Lower lobe of right lung (tissue), 2 donors: ENCODE measurements at places on chromosomes 3 and 15. TPM values are rescaled to one million over a fixed set of nuclear protein-coding genes. Genes with fewer than 3 reads are reported as not detected.

ILDR1 gene
- 8.3 TPM for total RNA-seq

IMPG2 gene
- total RNA-seq, result 0.21 TPM

EXD1 gene
- total RNA-seq, result not detected

SPATA12 gene
- 0.15 TPM for total RNA-seq

GOLGA6B gene
- total RNA-seq, result not detected

C3orf49 gene
- total RNA-seq, result not detected

C3orf85 gene
- not detected for total RNA-seq

- no peak overlapping the region for H3K27ac ChIP-seq
- no peak overlapping the region for H3K4me3 ChIP-seq
These were observed 122.3 kb upstream of the PRR20G start for GRCh38 chr3:127410137-127410488.

- H3K4me1 ChIP-seq, result no peaks in the 10 kb centered on the region
- H3K36me3 ChIP-seq, result peaks cover 59% of the 10 kb centered on the region
- no peaks in the 10 kb centered on the region for H3K27me3 ChIP-seq
- H3K27ac ChIP-seq, result no peak overlapping the region
These were observed 53.4 kb upstream of the XRN1 start for GRCh38 chr3:142501004-142501926.

DNA sequence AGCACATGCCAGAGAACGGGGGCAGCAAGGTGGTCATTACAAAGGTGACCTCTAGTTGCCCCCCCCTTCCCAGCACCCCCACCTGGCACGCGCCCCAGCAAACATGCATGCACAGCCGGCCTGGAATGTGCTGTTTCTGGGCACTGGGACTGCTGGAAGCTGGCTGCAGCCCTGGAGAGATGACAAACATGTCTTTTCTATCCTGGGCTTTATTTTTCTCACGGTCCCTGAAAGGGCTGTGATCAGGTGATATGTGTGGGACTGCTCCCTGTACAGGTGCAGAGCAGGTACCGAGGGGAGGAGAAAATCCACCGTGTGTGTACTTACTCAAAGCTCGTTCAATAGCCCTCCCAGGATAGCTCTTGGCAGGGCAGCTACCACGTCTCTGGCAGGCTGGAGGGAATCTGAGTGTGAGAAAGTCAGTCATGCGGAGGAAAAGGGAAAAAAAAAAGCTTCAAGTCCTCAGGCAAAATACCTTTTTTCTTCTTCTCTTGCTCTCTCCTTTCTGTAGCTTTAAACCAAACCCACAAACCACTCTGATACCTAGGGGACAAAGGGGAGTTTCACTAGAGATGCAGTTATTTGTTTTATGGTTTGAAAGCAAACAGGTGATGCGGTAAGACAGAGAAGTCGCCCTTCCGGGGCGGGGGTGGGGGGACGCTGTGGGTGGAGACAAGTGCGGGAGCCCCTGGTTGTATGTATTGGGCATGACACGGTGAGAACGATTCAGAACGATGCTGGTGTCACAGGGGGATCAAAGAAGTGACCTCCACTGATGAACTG, 5.0 kb upstream of the HES1 start:
- no peaks in the 10 kb centered on the region for H3K36me3 ChIP-seq
- H3K27ac ChIP-seq, result no peak overlapping the region
- no peak overlapping the region for H3K4me3 ChIP-seq
- H3K4me1 ChIP-seq, result peaks cover 43% of the 10 kb centered on the region
- DNase-seq, result no peak
- peaks cover 4% of the 10 kb centered on the region for H3K27me3 ChIP-seq

DNA sequence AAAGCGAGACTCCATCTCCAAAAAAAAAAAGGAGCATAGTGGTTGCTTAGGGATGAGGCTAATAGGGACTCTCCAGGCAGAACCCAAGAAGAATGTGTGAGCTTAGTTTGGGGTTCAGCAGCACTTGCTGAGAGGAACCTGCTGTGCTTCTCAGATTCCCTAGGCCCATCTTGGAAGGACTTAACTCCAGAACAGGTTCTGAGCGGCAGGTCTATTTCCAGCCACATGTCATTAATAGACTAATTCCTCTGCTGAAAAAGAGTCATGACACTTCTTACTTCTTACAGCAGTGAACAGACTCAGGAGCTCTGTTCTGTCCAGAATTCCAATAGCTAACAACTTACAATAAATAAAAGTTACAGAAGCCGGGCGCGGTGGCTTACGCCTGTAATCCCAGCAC, 22.5 kb downstream of the RHOA start:
- DNase-seq, result no peak
- peaks cover 13% of the 10 kb centered on the region for H3K36me3 ChIP-seq
- H3K27me3 ChIP-seq, result no peaks in the 10 kb centered on the region
- H3K27ac ChIP-seq, result no peak overlapping the region

- peaks cover 42% of the 10 kb centered on the region for H3K36me3 ChIP-seq
- DNase-seq, result no peak
- H3K4me3 ChIP-seq, result no peak overlapping the region
- H3K27ac ChIP-seq, result peak overlapping the region; percentile 100
- peaks cover 89% of the 10 kb centered on the region for H3K4me1 ChIP-seq
These were observed 22.7 kb downstream of the ATRIP start for GRCh38 chr3:48469046-48469915.

DNA sequence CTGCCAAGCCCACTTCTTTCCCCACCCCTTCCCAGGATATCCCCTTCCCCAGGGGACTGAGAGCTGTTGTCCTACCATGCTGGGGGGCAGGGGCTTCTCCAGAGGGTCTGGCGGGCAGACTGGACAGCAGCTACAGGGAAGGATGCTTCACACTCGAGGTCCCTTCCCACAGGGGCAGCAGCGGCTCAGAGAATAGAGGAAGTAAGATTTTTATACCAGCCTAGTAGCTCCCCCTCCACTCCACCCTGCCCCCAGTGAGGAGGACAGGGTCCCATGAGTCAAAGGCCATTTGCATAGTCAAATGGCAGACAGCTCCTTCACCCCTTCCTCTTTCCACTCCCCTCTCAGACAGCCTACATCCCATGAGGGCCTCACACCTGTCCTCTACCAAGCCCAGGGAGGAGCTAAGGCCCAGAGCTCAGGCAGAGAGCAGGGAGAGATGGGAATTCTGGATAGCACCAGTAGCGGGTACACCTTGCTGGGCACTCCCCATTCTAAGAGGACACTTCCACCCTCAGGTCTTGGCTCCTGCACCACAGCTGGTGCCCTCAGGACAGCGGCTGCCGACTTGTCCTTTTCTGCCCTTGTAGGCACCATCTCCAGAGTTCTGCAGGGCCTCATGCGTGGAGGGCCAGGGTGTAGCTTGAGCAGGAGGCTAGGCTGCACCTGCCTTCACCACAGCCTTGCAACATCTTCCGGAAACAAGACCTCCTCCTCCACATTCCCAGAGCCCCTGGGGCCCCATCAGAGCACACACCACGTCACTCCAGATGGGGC, at the start of gene TLR9:
TLR9 (minus strand) TSS at position 194 of the 777 bp plus-strand sequence; CDS start at position 78, 116 bp downstream.
- no peak for DNase-seq
- H3K27me3 ChIP-seq, result no peaks in the 10 kb centered on the region
- H3K4me1 ChIP-seq, result peaks cover 14% of the 10 kb centered on the region

DNA sequence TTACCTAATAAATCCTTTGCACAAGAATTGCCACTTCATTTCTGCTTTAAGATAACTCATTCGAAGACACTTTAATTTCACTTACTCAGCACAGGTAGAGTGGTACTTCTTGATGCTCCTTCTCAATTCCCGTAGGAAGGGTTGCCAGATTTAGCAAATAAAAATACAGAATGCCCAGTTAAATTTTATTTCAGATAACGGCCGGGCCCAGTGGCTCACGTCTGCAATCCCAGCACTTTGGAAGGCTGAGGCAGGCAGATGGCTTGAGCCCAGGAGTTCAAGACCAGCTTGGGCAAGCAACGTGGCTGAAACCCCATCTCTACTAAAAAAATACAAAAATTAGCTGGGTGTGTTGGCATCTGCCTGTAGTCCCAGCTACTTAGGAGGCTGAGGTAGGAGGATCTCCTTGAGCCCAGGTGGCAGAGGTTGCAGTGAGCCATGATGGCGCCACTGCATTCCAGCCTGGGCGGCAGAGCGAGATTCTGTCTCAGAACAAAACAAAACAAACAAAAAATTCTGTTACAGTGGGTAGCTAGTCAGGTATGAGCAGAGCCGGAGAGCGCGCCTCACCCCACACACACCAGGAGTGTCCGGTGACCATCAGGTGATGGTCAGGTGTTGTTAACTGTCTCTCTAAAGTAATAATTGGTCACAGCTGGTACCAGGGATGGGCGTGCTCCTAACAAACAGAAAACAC, 92.8 kb downstream of the DNAH12 start:
- H3K4me3 ChIP-seq, result no peak overlapping the region
- no peaks in the 10 kb centered on the region for H3K27me3 ChIP-seq
- DNase-seq, result no peak

GRCh38 chr15:63870487-63871209, 36.9 kb upstream of the HERC1 start:
- no peak overlapping the region for H3K27ac ChIP-seq
- DNase-seq, result no peak
- H3K36me3 ChIP-seq, result no peaks in the 10 kb centered on the region

GRCh38 chr3:186823386-186823785, 17.1 kb upstream of the RFC4 start:
- no peaks in the 10 kb centered on the region for H3K36me3 ChIP-seq
- H3K27ac ChIP-seq, result no peak overlapping the region
- peaks cover 22% of the 10 kb centered on the region for H3K4me1 ChIP-seq
- no peak for DNase-seq

DNA sequence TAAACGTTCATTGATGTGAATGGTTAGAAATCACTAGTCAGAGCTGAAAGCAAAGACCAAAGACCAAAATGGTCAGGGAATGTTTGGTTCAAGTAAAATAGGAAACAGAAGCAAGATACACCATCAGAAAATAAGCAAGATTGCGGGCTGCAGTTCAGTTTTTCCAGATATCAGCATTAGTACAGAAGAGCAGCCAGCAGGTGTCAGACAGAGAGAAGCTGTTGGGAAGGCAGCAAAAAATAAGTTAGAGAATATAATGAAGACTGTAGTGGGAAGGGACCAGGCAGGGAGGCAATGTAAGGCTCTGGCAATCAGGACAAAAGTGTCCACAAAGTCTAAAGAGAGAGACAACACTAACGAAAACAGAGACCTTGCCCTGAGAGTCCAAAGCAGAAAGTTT, 639.4 kb upstream of the NAALADL2 start:
- H3K36me3 ChIP-seq, result no peaks in the 10 kb centered on the region
- H3K27me3 ChIP-seq, result no peaks in the 10 kb centered on the region
- no peak overlapping the region for H3K4me3 ChIP-seq
- no peaks in the 10 kb centered on the region for H3K4me1 ChIP-seq
- DNase-seq, result no peak

- no peaks in the 10 kb centered on the region for H3K4me1 ChIP-seq
- H3K27ac ChIP-seq, result no peak overlapping the region
- no peaks in the 10 kb centered on the region for H3K27me3 ChIP-seq
- no peaks in the 10 kb centered on the region for H3K36me3 ChIP-seq
- DNase-seq, result no peak
These were observed 96.4 kb downstream of the IL12A start for GRCh38 chr3:160084998-160085397.

GRCh38 chr3:163919154-163919553, 1159.1 kb downstream of the SI start:
- H3K4me1 ChIP-seq, result no peaks in the 10 kb centered on the region
- H3K27ac ChIP-seq, result no peak overlapping the region
- DNase-seq, result no peak
- no peak overlapping the region for H3K4me3 ChIP-seq
- H3K27me3 ChIP-seq, result no peaks in the 10 kb centered on the region

GRCh38 chr3:138424323-138424722, 10.1 kb upstream of the ESYT3 start:
- no peak overlapping the region for H3K27ac ChIP-seq
- no peaks in the 10 kb centered on the region for H3K4me1 ChIP-seq

DNA sequence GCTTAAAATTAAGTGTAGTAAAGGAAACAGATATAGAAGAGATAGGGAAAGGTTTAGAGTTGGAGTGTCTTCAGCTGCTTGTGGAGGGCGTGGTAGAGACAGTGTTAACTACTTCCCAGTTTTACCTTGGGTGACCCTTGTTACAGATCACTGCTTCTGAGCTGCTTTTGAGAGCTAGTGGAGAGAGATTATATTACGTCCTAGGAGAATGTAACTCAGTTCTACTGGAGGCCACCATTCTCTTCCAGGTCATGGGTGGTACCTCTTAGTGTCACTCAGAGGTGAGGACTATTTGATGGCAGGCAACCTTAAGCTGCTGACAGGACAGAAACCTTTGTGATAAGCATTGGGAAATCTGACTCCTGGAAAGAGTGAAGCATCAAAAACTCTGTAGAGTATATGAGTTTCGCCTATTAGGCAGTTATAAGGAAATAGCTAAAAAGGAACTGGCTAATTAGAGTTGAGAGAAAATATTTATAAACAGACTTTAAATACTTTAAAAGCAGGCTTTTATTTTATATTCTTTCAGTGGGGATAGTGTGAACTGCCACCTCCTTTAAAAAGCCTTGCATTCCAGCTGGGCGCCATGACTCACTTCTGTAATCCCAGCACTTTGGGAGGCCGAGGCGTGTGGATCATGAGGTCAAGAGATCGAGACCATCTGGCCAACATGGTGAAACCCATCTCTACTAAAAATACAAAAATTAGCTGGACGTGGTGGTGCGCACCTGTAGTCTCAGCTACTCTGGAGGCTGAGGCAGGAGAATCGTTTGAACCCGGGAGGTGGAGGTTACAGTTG, 106.5 kb downstream of the ZNF609 start:
- no peak overlapping the region for H3K27ac ChIP-seq
- no peak for DNase-seq
- H3K4me3 ChIP-seq, result no peak overlapping the region
- H3K4me1 ChIP-seq, result peaks cover 22% of the 10 kb centered on the region
- no peaks in the 10 kb centered on the region for H3K36me3 ChIP-seq

DNA sequence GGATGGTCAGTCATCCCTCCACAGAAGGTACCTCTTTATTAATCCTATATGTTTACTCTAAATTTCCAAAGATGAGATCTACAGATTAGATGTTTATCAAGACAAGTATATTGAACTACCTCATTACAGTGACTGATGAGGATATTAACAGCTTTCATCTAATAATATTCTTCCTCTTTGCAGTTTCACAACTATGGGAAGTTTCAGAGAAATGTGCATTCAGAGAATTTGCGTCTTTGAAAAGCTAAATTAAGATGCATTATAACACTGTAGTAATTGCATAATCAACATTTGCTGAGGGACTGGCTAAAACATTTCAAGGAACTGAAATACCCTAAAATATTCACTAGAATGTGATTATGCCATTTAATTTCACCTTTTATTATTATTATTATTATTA, 46.7 kb downstream of the MCF2L2 start:
- H3K27me3 ChIP-seq, result no peaks in the 10 kb centered on the region
- H3K4me3 ChIP-seq, result no peak overlapping the region
- no peak overlapping the region for H3K27ac ChIP-seq
- peaks cover 14% of the 10 kb centered on the region for H3K4me1 ChIP-seq

DNA sequence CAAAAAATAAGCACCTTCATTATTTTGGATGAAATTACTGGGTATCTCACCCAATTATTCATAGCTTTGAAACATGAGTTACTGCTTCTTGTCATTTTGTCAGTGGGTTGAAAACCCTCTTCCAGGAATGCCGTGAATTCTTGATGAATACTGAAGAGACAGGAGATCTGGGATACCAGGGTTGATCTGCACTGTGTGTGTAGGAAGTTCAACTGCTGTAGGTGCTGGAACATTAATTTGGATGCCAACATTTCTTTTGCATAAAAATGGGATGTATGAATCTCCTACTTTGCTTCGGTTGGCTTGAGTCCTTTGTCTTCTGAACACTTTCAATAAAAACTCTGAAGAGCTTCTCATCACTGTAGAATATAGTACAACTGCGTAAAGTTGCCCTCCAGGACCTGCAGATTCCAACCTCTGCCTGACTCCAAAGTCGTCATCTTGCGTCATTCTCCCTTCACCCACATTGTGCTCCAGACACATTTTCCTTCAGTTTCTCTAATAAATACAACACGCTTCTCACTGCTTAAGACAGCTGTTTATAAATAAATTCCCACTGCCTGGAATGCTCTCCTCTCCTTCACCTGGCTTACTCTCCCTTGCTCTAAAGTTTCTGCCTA, 312.7 kb upstream of the TGFBR2 start:
- no peak overlapping the region for H3K4me3 ChIP-seq
- DNase-seq, result no peak
